ENCODE measurements at places on chromosomes 12 and 14.

DNA sequence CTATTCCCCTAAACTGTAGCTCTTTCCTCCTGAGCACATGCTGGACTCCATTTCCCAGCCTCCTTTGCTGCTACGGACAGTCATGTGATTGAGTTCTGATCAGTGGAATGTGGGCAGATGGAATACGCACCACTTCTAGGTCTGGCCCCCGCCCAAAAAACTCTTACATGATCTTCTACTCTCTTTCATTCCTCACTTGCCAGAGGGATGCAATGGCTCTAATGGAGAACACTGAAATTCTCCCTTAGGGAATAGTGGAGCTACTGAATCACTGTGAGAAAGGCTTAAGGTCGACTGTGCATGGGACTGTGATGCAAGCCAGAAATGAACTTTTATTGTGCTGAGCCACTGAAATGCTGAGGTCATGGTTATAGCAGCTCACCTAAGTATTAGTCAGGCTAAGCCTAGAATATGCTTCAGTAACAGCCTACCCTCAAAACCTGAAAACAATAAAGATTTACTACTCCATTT is 13.0 kb upstream of the TMED2 start:
- no peak for DNase-seq

DNA sequence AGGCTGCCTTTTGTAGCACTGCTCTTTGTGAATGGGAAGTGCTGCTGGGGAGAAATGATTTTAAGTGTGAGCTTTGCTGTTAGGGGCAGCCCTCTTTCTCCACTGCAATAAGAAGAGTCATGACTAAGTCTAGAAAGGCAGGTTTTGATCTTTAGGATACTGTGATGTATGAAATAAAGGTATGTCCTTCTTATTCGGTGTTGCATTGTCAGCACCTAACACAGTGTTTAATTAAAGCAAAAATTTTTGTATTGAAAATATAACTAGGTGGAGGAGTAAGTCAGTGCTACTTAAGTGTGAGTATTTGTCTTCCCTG is 81.5 kb downstream of the ETV6 start:
- no peak for DNase-seq

- no peak for DNase-seq
Observed at GRCh38 chr14:90619911-90620310, 196.3 kb downstream of the TTC7B start.

DNA sequence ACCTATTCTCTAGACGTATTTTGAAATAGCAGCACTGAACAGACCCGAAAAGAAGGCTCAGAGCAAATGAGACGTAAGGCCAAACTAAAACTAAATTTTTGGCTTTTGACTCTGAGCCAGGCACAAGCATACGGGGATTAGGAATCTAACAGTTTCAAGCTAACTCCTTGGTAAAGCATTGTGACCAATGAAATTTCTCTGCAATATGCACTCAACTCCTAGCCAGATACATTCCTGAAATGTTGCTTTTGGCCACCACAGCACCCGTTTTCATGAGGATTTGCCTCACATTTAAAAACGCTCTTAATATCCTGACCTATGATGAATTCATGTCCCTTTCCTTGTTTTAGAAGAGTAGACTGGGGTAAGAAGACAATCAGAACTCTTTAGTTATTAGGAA is 53.1 kb upstream of the NPFF start:
- DNase-seq: no peak

DNA sequence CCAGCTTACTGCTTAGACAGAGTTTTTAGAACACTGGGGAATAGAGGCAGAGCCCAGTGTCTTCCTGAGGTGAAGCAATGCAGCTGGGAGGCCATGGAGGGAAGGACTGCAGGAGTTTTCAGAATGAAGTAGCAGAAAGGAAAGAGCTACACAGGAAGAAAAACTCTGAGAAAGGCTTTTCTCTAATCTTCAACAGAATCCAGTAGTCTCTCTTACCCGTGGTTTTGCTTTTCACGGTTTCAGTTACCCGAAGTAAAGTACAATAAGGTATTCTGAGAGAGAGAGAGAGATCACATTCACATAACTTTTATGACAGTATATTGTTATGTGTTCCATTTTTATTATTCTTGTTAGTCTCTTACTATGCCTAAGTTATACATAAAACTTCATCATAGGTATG is 761.6 kb downstream of the BCL11B start:
- DNase-seq: no peak
